ENCODE measurements at places on chromosomes 4 and X.

GRCh38 chr4:179415037-179415846, 1973.0 kb upstream of the AGA start:
- no peak for DNase-seq

- no peak for DNase-seq
Measured at GRCh38 chr4:135114079-135114478, 912.5 kb upstream of the PABPC4L start.

DNA sequence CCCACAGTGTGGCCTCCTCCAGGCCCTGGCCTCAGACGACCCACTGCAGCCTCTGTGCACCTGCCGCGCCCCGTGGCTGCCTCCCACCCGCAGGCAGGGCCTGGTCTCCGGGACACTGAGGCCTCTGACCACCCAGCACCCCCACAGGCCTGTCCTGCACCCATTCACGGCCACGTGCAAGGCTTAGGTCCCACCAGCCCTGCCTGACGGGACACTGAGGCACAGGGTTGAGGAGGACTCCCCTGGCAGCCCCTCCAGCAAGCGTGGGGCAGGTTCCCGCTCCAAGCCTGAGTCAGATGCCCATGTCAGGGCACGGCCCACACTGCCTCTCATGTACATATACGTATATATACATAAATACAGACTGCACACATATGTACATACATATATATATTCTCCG, 23.5 kb downstream of the NELFA start:
- no peak for DNase-seq

DNA sequence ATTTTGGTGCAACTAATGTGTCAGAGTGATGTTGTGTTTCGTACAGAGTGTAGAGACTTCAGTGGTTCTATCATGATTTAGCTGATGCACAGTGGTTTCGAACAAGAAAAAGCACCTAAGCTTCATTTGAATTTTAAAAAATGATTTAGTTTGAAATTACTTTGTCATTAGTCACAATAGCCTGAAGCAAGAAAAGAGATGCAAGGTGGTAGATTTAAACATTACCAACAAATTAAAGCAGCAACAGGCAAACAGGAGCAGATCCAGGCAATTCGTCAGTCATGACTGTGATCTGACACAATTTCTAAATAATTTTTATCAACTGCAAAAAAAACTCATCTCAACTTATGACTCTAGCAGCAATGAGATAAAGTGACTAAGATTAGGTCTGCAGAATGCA, 24.6 kb upstream of the COX7B2 start:
- DNase-seq: no peak

DNA sequence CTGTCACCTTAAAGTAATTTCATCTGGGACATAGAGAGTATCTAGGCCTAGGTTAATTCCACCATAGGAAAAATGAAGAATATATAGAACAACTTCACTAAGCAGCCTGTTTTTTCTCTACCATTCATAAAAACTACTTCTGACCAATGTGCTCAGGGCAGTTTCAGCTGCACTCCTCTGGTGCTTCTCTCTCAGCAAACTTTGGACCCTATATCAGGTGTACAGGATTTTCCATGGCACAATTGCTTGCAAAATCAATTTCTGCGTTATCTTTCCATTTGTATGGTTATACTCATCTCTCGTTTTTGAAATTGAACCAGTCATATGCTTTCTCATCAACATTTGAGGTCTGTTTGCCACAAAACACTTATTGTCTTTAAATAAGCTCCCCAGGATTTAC, 52.1 kb upstream of the FMR1 start:
- no peak for DNase-seq

GRCh38 chrX:48533165-48533564, 6.3 kb upstream of the TBC1D25 start:
- no peak for DNase-seq

DNA sequence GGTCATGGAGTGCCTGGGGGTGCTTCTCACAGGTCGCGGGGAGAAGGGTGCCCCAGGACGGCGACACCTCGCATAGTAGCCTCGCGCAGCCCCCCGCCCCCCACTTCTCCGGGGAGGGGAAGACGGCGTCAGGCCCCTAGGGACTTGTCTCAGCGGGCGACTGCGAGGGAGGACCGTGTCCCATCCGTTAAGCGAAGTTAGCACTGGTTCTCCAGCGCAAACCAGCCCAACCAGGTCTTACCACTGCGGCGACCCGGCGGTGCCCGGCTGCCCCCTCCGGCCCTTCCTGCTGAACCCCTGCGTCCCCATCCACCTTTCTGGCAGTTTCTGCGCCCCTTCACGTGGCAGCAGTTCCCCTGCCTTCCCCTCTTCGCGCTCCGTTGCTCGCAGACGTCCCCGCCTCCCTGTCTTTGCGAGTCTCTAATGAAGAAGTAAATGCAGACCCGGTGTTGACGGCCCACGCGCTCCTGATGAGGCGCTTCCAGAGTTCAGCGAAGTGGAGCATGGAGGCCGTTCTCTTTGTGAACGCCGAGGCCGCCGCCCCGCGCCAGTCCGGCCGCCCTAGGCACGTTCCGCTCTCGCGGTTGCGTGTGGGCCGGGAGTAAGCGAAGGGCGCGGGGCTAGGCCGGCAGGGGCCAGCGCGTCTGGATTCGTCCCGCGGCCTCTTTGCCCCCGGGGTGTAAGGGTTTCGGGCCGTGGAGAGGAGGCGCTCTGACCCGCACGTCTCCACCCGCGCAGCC, 3.0 kb downstream of the SLIT2 start:
- DNase-seq: no peak

- no peak for DNase-seq
Measured at GRCh38 chrX:67779099-67779498, 235.3 kb downstream of the AR start.

DNA sequence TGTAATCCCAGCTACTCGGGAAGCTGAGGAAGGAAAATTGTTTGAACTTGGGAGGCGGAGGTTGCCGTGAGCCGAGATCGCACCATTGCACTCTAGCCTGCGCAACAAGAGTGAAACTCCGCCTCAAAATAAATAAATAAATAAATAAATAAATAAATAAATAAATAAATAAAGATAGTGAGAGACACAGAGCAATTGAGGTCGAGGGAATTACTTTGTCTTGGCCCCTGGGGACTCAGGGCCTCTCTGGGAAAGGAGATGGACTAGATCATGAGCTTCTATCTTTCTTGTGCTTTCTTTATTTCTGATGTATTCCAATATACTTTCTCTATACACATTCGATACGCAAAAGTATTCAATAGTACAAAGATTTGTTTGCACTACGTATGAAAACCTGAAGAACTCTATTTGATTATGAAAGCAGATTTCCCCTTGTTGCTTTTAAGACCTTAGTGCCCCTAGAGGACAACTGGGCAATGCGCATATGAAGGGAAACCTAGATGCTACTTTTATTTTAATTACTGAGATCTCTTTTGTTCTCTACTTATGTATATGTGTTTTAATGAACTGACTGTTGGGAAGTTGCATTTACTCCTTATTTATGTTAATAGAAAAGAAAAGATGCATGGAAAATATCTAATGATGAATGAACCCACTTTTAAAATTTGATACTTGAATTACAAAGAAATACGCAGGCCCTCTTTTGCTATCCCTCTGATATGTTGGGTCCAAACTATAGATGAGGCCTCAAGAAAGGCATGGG, 12.8 kb upstream of the ELOVL6 start:
- no peak for DNase-seq

GRCh38 chrX:110123331-110123782, 120.4 kb downstream of the TMEM164 start:
- no peak for DNase-seq

- DNase-seq: no peak
Measured at GRCh38 chrX:46582325-46582724, 8.8 kb downstream of the CHST7 start.

DNA sequence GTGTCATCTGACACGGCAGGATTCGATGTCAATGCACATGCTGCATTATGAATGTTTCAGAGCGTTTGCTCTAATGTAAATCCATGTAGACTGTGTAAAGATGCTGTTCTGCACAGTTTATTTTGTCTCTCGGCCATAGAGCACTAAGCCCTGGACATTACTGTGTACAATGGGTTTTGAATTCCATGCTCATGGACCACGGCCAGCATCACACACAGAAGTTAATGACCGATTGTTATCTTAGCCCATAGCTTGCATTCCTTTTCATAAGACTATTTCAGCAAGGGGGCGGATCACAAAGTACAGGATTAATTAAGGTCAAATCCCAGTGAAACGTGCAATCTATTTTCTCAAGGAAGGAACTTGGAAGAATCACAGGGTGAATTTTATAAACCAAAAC, 286.1 kb upstream of the TENM3 start:
- peak; percentile 78 for DNase-seq

DNA sequence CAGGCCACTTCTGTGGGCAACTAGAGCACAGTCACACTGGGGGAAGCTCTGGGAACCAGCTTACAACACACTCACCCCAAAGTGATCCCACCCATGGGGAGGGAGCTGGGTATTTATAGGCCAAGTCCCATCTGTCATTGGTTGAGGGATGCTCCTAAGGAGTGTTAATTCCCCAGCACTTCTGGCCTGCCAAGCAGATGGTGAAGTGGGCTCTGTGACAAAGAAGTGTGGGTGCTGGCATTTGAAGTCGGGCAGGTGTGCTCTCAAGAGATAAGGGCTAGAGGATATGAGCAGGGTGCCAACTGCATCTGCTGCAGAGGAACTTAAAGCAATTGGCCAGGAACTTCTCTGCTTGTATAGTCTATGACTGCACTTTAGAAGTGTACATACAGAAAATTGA, 30.9 kb downstream of the PTCHD1 start:
- no peak for DNase-seq

DNA sequence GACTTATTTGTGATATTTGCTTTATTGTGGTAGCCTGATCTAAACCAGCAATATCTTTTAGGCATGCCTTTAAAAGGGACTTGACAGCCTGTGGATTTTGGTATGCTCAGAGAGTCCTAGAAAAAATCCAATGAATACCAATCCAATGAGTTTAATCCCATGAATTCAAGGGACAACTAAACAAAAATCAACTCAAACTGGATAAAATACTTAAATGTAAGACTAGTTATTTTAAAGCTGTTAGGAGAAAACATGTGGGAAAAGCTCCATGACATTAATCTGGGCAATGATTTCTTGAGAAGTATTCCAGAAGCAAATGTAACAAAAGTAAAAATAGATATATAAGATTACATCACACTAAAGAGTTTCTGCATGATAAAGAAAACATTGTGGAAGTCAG, 711.5 kb upstream of the PITX2 start:
- DNase-seq: peak; percentile 12

- DNase-seq: no peak
Measured at GRCh38 chr4:102449751-102450352, 51.3 kb upstream of the NFKB1 start.

DNA sequence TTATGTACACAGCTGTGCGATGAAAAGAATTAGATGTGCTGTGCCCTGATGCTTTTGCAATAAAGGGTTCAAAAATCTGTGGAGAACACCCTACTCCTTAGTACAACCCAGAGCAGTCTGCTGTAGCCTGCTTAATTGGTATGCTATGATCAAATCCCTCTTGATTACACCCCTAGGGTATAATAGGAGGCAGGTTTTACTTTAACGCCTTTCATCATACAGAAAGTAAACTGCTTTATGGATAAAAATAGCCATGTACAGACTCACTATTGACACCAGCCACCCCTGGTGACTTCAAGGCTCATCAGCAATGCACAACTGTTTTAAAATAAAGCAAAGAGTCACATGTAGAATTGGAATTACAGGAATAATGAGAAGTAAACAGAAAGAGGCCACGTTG, 315.3 kb downstream of the DMD start:
- no peak for DNase-seq

DNA sequence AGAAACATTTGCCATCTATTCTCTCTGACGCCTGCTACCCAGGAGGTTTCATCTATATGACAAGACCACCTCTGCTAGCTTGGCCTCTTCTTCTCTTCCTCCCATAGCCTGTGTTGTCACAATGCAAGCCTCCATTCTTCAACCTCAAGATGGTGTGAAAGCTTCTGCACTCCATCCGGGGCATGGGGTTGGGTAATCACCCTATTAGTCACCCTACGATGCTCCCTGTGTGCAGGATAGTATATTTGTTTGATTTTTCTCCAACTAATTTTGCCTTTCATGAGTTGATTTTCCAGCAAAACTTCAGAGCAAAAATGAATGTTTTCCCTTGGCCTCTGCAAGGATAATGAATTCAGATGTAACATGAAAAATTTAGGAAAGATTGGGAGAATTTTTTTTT, 128.0 kb upstream of the STS start:
- no peak for DNase-seq

DNA sequence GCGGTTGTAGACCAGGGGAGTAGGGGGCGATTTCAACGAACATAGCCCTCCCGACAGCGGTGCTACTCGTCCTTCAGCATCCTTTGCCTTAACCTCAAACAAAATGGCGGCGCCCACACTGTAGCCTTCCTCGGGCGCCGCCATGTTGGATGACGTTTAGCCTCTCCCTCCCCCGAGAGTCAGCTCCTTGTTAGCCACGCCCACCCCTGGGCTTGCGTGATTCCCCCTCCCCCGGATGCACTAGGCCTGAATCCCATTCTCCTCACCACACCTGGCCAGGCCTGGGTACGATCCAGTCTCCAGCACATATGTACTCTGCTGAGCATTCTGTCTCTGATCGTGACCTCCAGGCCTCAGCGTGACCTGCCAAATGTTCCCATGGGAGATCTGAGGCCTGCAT, 49.0 kb upstream of the ZNF157 start:
- DNase-seq: no peak

- DNase-seq: no peak
Measured at GRCh38 chr4:80576796-80577195, 241.3 kb downstream of the CFAP299 start.

DNA sequence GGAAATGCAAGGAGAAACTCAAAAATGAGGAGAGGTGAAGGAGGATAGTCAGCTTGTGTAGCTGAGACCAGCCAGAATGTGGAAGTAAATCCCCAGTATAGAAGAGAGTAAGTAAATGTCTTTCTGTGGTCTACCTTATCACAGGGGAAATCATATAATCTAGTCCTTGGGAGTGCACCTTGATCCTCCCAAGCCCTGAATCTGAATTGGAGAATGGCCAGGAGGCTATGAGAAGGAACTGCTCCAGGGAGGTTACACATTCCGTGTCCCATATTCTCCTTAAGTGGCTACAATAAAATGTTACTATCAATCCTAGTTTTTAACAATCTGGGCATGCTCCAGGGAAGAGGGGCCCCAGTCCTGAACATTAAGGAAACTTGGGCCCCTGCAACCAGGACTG, 10.8 kb downstream of the AGTR2 start:
- DNase-seq: no peak

DNA sequence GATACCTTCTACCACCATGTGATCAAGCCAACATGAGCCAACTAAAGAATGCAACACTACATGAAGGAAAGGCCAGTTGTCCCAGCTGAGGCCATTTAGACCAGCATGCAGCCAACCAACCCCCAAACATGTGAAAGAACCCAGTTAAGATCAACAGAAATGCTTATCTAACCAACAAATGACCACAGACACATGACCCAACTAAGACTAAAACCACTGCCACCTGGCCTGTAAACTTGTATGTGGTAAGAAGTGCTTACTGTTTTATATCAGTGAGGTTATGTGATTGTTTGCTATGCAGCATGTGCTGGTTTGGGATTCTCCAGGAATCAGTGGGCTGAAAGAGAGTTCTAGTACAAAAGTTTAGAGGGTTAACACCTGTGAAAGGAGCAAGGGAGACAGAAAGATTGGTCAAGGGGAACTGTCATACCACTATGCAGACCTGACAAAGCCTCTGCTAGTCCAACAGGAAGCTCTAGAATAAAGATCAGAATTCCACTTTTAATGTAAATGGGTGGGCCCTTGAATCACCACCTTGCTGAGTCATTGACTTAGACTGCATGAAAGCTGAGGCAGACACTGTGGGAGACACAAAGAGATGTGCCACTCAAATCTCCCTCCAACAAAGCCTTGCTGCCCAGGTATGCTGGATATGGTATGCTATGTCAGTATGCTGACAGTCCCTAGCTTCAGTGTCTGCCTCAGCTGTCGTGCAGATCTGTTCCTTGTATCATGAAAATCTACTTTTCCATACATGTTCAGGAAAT, 6.1 kb upstream of the SH3D19 start:
- DNase-seq: no peak

All from AG04449 (cell line).